ENCODE measurements at places on chromosomes 13 and 19. TPM values are rescaled to one million over a fixed set of nuclear protein-coding genes. Genes with fewer than 3 reads are reported as not detected.

DNA sequence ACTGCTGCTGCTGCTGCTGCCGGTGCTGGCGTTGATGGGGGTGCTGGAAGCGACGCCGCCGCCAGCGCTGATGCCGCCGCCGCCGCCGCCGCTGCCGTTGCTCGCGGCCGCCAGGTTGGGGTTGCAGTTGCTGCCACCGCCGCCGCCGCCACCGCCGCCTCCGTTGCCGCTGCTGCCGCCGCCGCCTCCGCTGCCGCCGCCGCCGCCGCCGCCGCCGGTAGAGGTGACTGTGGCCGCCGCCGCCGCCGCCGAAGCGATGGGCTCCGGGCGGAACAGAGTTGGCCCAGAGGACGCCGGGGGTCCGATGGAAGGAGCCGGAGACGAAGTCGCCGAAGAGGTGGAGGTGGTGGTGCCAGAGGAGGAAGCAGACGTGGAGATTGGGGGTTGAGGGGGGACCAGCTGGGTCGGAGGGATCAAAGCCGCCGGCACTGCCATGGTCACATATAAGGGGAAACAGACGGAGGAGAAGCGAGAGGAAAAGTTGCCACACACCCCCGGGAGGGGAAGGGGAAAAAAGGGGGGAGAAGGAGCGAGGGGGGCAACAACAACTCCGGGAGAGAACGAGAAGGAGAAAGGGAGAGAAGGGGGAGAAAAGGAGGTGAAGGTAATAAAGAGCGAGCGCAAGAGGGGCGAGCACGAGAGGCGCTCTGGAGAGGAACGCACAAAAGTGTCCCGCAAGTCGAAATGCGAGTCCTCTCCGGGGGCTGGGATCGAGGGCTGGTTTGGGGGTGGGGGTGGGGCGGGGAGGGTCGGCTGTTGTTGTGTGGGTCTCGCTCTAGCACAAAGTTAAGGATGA lies 471 bp downstream of the DACH1 start:
- peak; percentile 53 for DNase-seq

- no peak for DNase-seq
These were observed 51.7 kb upstream of the EEF1AKMT1 start for GRCh38 chr13:20825477-20825875.

DNA sequence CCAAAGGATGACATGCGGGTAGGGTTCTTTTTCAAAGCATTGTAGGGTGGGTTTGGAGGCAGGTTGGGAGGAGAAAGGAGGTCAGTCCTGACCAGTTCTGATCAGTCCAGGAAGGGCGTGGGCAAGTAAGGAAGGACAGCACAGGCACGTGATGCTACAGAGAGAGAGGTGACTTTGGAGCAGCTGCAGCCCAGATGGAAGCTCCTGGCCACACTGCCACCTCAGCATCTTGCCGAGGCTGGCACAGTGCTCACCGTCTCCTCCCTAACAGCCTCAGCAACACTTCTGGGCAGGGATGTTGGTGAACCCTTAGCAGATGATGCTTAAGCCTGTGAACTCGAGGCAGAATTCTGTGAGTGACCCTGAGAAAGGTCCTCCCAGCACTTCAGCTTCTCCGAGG lies 155.1 kb downstream of the DCLK1 start:
- no peak for DNase-seq

GRCh38 chr13:99031832-99032231 lies 54.0 kb upstream of the DOCK9 start:
- peak; percentile 61 for DNase-seq

Gene JSRP1
- total RNA-seq = not detected

Data from Peyer's patch (tissue), 4 donors.